ENCODE measurements at places on chromosomes 5 and 9.

GRCh38 chr5:141779503-141779973, 97.5 kb upstream of the ARAP3 start:
- no peak for DNase-seq

DNA sequence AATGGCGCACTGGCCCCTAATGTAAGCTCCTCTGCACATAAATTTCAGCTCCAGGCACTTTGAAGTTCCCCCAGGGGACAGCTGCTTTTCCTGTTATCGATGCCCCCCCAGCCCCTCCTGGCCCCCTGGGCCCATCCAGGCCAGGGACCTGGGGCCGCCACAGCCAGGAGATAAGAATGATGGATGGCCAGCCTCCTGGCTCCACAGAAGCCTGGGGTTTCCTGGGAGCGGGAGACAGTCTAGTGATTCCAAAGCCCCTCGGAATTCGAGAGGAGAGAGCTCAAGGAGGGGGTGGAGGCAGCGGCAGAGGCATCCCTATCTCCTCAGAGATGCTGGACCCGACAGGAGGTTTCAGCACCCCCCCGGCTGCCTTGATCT, 98.4 kb upstream of the HAND1 start:
- no peak for DNase-seq

DNA sequence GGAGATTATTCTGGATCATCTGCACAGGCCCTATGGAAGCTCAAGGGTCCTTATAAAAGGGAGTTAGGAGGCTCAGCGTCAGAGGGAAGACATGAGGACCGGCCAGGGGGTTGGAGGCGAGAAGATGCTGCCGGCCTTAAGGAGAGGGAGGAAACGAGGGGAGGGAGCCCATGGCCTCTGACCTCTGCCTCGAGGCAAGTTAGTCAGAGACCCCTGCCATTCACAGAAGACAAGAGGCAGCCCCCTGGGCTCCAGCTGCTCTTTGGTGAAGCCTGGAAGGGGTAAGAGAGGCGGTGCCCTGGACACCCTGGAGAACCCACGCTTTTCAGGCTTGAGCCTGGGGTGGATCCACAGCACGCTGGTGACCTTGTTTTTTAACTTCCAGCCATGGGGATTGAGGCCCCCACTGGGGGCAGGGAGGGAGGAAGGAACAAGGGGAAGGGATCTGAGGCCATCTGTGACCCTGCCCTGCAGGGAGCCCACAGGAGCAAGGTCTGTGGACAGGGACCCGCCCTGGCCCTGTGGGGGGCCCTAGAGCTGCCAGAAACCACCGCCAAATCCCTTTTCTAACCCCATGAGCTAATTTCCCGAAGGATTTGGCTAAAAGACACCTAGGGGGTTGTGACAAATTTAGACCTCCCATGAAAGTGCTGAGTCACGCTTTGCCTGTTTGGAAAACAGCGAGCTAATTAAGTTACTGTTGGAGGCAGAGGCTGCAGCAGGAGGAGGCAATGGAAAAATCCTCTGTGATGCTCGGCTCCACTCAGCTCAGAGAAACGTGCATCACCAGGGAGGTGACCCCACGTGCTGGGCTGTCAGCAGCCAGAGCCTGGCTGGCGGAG, 49.7 kb downstream of the OLFM1 start:
- DNase-seq: no peak

GRCh38 chr5:129917224-129917623, 13.0 kb downstream of the CHSY3 start:
- no peak for DNase-seq

GRCh38 chr5:66643387-66643786, 47.2 kb downstream of the MAST4 start:
- DNase-seq: no peak

GRCh38 chr5:129398026-129398678, 61.9 kb upstream of the ADAMTS19 start:
- DNase-seq: no peak

GRCh38 chr9:35562895-35563780, 41.9 kb upstream of the TESK1 start:
- DNase-seq: no peak

GRCh38 chr9:129305246-129305645, 127.2 kb upstream of the IER5L start:
- no peak for DNase-seq

DNA sequence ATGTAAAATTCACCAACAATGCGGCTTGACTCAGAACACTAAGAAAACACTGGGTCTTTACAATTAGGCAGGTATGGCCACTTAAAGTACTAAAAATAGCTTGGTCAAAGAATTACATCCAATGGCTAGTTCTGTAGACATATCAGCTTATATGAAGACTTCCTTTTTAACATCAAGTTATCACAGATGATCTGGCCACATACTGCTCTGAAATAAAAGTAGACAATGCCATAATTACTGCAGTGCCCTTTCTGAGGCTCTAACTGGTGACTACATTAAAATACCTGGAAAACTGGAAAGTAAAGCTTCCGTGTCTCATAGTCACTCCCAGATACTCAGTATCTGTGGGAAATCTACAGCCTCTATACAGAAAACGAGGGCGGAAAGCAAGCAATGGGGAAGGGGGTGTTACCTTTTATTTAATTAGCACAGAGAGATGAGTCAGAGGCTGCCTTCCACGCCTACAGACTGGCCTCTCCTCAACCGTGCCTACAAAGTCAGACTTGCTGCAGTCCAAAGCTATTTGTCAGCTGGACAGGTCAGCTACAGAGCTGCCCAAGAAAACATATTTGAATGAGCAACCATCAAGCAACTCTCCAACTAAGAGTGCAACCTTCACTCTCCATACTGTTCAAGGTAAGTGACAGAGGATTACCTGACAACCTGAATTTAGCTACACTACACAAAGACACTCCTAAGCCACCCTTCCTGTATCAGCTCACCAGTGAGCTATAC, 8.7 kb downstream of the SERINC5 start:
- peak; percentile 26 for DNase-seq

GRCh38 chr5:140631831-140632365, 1.1 kb downstream of the CD14 start:
- peak; percentile 8 for DNase-seq

- DNase-seq: peak; percentile 65
Measured at GRCh38 chr5:55936100-55936693, 58.6 kb downstream of the IL6ST start.

DNA sequence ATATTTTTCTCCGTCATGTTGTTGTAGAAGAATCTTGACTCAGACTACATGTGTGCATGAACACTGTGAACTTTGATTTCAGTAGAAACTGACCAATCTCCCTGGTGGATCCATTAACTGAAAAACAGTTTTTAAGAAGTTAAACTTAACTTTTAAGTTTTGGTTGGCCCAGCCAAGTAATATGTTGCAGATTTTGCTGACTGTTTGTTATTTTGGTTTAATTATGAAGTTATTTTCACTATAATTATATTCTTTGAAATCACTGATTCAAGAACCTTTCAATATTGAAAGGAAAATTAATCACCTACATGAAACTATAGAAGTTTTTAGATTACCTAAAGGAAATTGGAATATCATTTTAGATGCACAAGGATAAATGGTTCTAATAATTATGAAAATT, 373.6 kb upstream of the COX7C start:
- no peak for DNase-seq

- DNase-seq: no peak
Measured at GRCh38 chr9:124270504-124271335, 13.0 kb downstream of the NEK6 start.

DNA sequence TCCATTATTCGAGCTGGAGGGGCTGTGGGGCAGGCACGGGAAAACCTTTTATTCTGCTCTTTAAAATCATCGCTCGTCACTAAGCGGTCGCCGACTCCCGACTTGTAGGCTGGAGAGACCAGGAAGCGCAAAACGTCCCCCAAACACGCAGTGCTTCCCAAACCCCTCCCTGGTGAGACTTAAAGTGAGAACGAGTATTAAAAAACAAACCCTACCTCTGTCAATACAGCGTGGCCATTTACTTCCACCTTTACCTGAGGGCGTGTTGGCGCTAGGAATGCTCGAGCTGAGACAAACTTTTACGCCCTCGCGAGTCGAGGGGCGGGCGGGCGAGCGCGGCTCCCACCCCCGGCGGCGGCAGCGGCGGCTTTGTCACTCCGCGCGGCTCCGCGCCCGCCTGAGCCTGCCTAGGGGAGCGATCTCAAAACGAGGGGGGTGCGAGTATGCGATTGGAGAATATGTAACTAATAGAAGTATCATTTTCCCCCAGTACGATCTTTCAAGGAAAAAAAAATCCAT, at the start of gene NR2F1-AS1:
NR2F1-AS1 (minus strand) TSS at position 293 of the 519 bp plus-strand sequence.
- no peak for DNase-seq

- DNase-seq: no peak
Measured at GRCh38 chr9:137276473-137277328, 825 bp upstream of the TOR4A start.

- DNase-seq: no peak
Measured at GRCh38 chr9:69609156-69609555, 63.0 kb downstream of the APBA1 start.

- DNase-seq: no peak
Measured at GRCh38 chr9:4424891-4425290, 65.4 kb upstream of the SLC1A1 start.

- DNase-seq: no peak
Measured at GRCh38 chr5:158725297-158725851, 374.3 kb downstream of the EBF1 start.

DNA sequence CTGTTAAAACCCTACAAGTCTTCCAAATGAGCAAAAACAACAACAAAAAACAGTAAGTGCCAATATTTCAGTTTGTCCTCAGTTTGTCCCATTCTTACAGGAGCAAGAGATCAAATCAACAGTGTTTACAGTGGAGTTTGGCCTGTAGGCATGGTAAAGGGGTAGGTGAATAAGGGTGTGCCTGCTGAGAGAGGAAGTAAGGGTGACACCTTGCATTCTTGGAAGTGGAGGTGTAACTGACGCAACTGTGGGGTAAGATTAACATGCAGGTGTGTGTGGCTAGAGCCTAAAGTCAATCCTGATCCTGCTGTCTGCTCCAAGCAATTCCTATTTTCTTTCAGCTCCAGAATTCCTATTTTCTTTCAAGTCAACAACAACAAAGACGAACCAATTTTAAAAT, 43.4 kb downstream of the PFDN1 start:
- no peak for DNase-seq

DNA sequence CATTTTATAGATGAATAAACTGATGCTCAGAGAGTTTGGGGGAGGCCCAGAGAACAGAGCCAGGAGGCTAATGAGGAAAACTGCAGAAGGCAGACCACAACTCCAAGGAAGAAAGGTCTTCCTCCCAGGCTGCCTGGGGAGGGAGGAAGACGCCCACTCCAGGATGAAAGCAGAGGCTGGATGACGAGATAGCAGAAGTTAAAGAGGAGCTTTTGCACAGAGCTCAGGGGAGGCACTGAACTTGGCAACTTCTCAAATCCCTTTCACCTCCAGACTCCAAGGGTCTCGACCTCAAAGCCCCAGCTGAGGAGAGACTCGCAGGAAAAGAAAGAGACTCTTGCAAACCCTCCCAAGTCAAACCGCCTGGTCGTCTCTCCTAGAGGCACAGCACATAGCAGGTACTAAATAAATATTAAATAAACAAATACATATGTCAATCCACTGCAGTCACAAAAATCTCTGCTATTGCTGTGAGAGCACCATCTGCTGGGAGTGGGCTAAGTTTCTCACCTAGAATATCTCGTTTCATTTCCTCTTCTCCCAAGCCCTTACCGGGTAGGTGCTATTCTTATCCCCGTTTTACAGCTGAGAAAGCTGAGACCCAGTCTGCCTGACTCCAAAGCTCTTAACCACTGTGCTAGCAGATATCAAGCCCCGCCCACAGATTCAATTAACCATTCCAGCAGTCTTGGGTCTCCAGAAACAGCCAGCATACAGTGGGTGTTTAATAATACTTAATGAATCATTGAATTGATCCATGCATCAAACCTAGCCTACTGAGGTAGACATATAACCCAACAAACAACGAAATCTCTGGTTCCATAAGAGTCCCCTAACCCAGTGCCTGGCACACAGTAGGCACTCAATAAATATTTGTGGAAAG, 97.8 kb upstream of the HAND1 start:
- DNase-seq: peak; percentile 46

GRCh38 chr9:137218754-137219271, 3.2 kb downstream of the RNF208 start:
- DNase-seq: no peak

GRCh38 chr5:52708463-52708862, 79.3 kb upstream of the ITGA1 start:
- no peak for DNase-seq

DNA sequence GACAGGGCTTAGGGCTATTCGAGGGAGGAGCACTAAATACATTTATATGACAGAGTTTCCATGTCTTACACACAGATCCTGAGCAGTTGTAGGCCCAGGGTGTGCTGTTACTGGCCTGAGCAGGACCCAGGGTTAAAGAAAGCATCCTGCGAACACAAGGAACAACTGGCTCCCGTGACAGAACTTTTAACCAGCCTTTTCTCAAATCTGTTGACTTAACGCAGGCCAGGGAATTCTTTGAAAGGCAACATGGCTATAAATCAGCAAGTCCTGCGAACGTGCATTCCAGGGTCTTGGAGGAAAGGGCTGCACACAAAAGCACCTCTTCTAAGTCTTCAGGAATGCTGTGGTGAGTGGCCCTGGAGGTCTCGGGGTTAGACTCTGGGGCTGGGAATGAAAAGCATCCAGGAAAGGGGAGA, 45.2 kb upstream of the ANKRD55 start:
- DNase-seq: no peak

- DNase-seq: no peak
Measured at GRCh38 chr5:103706939-103707682, 144.5 kb upstream of the NUDT12 start.

DNA sequence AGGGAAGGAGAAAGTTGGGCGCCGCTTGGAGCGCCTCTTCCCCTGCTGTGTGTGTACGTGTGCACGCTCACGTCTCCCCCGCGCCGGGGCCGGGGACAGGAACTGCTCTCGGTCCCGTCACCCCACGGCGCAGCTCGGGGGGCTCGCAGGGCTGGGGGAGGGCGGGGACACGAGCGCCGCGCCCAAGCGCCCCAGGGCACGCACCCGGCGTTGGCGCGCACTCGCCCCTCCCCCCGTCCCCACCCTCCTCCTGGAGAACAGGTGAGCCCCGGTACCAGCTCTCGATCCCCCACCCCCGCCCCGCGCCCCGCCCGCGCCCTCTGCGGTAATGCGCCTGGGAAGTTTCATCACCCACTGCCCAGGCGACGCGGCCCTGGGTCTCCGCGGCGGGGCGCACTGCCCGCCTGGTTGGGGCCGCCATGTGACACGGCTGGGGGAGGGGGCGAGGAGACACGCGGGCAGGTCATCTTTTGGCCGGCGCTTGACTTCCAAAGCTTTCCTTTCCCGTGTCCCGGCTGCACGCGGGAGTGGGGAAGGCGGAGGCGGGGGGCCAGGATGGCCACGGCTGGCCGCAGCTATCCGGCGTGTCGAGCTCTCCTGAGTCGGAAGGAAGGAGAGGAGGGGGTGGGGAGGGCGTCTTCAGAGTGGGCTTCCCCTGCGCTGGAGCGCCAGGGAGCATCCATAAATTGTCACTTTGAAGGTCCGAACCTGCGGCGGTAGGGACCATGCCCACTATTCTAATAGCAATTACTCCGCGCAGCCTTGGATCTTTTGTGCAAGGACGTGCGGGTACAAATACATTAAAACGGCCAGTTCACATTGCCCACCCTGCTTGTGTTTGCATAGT, 1.5 kb upstream of the STC2 start:
- no peak for DNase-seq

Measured in GM19239 (cell line).